ENCODE measurements at places on chromosomes 6 and 20.

DNA sequence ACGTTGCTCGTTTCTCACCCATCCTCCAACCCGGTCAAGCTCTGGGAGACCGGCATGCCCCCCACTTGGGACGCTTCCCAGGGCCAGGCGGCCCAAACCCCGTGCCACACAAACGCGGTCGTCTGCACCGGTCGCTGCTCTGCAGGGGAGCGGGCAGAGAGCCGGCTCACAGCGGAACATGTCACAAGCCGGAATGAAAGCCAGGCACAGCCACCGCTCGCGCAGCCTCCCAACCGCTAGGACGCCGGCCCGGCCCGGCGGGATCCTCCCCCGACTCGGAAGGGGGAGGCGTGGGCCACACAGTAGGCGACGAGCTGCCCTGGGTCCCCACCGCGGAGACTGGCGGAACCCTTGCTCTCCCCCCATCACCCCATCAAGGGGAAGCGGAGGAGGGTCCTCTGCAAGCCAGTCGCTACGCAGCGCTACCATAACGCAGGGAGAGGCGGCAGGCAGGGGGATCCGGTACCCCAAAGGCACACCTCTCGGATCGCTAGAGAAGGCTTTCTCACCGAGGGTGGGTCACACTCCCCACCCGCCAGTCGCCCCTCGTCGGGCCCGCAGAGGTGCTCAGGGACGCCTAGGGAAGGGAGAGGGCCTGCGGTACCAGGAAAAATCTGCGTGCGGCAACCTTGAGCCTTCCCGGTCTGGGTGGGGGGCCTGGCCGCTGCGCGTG is 768.4 kb upstream of the DEFB115 start:
- DNase-seq = no peak

DNA sequence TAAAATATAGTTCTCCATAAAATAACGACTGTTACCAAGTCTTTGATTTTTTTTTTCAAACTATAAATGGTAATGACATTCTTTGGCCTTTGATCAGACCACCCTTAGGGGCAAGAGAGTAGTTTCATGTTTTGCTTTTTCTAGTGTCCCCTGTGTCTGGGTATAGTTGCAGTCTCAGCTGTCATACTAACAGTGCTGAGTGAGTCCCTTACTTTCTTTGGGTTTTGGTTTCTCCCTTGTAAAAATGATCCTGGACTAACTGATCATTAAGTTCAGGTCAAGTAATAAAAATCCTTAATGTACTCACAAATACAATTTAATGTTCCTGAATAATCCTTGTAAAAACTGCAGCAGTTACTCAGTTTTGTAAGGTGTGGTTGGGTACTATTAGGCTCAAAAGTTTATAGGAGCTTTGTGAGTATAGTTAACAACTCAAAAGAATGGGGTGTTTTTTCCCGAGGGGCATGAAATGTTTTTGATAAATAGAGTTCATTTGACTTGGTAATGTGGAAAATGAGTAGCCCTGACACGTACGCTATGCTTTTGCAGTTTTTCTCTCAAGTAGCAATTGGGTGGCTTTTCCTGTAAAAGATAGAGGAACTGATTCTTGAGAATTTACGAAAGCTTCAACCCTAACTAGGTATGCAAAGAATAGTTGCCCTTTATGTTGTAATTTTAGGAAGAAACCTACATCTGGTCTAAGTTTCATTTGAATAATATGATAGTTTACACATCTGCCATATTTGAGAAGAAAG is 6.2 kb downstream of the PTPN1 start:
- DNase-seq = no peak

GRCh38 chr20:49729780-49730179 is 16.1 kb upstream of the B4GALT5 start:
- no peak for DNase-seq

GRCh38 chr20:62111148-62111547 is 11.1 kb upstream of the LSM14B start:
- no peak for DNase-seq

- no peak for DNase-seq
Observed at GRCh38 chr20:50589548-50590347, 79.6 kb downstream of the PTPN1 start.

GRCh38 chr6:158910484-158911440 is 89.2 kb downstream of the RSPH3 start:
- no peak for DNase-seq

DNA sequence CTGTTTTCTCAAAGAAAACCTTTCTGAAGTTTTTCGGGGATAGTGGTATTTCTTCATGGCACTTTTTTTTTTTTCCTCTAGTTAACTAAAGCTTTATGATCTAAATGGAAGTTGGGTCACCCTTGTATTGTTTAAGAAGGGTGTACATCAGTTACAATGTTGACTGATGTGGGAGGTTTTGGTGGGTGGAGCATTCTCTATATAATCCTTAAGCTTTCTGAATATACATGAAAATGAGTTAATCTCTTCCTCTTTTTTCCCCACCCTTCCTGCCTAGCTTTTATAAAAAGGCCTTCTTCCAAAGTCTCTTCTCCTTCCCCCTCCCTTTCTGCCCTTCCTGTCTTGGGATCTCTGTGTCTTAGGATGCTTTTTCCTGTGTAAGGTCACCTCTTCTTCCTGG is 47.2 kb downstream of the DHX35 start:
- DNase-seq = no peak

- DNase-seq = no peak
Observed at GRCh38 chr6:42925248-42925857, 3.9 kb upstream of the CNPY3 start.

DNA sequence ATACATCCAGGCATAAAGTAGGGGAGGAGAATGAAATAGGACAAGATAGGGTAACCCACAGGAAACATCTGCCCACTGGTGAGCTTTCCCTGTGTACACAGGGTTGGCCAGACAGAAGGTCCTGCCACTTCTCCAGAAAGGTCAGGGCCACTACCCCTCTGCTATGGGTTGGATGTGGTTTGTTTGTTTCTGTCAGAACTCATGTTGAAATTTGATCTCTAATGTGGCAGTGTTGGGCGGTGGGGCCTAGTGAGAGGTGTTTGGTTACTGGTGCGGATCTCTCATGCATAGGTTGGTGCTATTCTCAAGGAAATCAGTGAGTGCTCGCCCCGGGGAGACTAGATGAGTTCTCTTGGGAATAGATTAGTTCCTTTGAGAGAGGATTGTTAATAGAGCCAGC is 15.6 kb upstream of the MAS1 start:
- no peak for DNase-seq

GRCh38 chr6:117550618-117551242 is 51.6 kb downstream of the GOPC start:
- no peak for DNase-seq

- no peak for DNase-seq
Observed at GRCh38 chr6:25623879-25624278, 28.1 kb upstream of the SCGN start.

DNA sequence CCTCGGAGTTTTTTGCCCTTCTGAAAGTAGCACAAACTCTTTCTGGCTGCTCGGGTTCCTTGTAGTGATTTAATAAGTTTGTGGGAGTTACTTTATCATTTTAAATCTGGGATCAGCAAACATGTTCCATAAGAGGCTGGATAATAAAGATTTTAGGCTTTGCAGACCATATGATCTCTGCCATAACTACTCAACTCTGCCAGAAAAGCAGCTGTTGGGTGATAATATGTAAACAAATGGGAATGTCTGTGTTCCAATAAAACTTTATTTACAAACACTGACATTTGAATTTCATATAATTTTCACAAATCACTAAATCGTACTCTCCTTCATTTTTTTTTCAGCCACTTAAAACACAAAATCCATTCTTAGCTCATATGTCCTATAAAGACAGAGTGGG is 3.9 kb upstream of the STMND1 start:
- no peak for DNase-seq

- no peak for DNase-seq
Observed at GRCh38 chr6:210778-211374, 81.4 kb upstream of the DUSP22 start.

GRCh38 chr20:45304464-45304999 is 2.1 kb upstream of the RBPJL start:
- no peak for DNase-seq

DNA sequence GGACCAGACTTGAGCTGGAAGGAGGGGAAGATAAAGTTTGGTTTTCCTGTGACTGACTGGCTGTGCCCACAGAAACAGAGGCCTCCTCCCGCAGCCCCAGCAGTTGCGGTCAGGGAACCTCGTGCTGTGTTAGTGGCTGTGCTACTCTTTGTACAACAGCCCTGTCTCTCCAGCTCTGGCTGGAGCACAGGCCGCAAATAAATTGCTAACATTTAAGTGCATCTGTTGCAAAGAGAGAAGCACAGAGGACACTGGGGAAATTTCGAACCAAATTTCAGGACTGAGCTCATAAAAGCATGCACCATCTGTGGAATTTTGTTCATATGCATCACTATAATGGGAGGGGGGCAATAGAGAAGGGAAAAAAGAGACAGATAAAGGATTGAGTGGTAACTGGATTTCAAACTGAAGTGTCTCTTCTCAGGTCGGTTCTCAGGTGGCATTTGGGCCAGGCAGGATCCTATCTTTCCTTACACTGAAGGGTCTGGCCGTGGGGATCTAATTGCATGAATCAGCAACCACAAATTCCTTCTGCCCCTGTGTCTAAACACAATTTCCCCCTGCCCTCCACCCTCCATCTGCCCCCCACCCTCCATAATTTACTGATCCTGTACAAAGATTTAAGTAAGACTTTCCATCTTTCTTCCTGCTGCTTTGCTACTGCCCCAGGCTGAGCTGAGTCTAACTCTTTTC is 88.9 kb upstream of the ATXN1 start:
- DNase-seq = no peak

GRCh38 chr6:6729971-6730370 is 141.5 kb downstream of the LY86 start:
- no peak for DNase-seq

GRCh38 chr6:108570517-108570916 is 9.8 kb downstream of the FOXO3 start:
- peak; percentile 38 for DNase-seq

DNA sequence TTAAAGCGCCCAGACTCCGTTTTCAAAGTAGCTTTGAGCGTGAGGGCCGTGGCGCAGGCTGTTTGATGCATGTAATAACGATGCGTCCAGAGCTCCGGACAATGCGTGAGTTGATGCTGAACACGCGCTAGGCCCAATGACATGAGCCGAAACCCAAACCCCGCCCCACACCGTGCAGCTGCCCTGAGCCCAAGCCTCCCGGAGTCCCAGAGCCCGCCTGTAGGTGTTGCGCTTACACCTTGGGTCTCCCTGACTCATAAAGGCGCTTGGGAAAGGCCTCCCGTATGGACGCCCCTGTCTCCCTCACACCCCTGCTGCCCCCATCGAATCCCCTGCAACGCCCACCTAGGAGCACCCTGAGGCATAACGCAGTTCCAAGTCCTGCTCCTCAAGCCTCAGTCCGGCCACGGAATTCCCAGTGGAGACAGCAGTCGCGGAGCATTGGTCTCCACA is 87.6 kb downstream of the ERMARD start:
- no peak for DNase-seq

DNA sequence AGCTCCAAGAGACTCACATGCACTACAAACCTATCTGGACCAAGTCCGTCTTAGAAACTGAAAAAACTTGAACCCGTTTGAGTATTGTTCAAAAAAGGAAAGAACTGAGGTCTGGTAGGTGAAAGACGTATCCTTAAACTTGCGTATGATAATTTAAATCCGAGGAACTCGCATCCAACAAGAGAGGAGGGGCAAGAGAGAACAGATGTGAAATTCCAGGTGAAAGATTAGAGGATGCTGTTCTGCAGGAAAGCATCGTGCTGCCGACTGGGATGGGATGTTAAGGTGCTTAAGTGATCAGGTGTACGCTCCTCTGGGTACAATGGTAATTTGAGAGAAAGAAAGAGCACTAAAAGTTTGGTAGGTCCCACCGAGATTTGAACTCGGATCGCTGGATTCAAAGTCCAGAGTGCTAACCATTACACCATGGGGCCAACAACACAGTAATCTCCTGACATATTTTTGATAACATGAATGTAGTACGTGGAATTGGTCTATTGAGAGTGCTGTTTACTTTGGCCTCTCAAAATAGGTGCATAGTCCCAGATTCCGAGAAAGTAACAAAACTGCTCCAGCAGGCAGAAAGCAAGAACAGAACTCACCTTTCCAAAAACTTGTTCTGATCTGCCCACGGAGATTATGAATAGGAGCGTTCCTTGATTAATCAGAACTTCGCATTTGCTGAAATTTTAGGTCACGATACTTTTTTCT is 53.5 kb upstream of the BTN3A2 start:
- DNase-seq = peak; percentile 88

DNA sequence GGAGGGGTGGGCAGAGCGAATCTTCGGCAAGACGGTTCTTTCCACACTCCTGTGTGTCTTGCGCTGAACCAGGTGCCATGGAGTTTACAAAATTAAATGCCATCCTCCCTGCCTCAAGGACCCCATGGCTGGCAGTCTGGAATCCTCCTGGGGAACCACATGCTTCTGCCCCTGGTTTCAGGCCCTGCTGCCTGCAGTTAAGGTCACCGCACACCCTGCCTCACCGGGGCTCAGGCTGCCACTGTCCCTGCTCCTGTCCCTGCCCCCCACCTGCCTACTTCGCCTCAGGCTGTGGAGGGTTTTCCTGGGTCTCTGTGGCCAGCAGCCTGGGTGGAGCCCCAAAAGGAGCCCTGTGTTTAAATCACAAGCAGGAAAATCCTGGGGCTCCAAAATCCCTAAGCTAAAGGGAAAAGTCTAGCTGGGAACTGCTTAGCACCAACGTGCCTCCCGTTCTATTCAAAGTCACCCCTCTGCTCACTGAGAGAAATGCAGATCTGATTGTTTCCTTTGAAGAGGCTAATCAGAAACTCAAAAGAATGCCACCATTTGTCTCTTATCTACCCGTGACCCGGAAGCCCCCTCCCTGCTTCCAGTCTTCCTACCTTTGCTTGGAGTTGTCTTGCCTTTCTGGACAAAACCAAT is 10.6 kb upstream of the TTLL2 start:
- DNase-seq = no peak

GRCh38 chr20:23007886-23008655 is 27.0 kb upstream of the SSTR4 start:
- no peak for DNase-seq

DNA sequence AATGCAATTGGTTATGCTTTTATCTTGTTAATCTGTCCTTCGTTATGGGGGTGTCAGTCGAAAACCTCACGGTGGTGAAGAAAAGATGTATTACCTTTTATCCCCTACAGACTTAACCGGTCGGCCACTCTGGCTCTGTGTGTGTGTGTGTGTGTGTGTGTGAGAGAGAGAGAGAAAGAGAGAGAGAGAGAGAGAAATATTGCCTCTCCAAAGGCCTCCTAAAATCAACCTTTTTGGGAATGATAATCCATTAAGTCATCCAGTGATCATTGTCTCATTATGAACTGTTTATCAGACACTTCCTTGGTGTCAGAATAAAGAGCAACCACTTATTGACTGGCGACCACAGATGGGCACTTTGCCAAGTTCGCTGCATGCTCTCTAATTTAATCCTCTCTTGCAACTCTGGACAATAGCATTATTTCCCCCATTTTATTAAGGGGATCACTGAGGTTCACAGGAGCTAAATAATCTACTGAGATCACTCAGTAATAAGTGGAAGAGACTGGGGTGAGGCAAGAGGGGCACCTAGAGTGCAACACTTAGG is 30.7 kb downstream of the SLC35D3 start:
- DNase-seq = no peak

GRCh38 chr6:21586740-21587178 is 6.8 kb upstream of the SOX4 start:
- DNase-seq = no peak

All from hematopoietic multipotent progenitor cell treated with erythropoietin and hydrocortisone succinate and interleukin-3 and kit ligand, for 17 days (in vitro differentiated cells).